ENCODE measurements at places on chromosomes 4 and X.

DNA sequence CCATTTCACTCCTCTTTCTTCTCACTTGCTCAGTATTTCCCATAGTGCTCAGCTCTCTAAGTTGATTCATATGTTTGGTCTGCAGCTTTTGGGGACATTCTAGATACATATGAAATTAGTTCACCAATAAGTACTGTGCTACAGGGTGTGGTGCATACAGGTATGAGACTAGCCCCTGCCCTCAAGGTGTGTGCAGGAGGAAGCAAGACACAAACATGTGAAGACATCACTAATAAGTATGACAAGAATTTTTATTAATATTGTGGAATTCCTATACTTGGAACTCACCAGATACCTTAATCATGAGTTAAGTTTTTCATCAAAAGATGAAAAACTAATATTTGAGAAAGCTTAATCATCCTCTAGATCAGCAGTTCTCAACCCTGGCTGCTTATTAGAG lies 505.2 kb downstream of the ZNF674 start:
- H3K27me3 ChIP-seq, result no peaks in the 10 kb centered on the region
- H3K27ac ChIP-seq, result no peak overlapping the region
- H3K4me3 ChIP-seq, result no peak overlapping the region
- no peak for DNase-seq
- no peaks in the 10 kb centered on the region for H3K4me1 ChIP-seq
- no peaks in the 10 kb centered on the region for H3K36me3 ChIP-seq

DNA sequence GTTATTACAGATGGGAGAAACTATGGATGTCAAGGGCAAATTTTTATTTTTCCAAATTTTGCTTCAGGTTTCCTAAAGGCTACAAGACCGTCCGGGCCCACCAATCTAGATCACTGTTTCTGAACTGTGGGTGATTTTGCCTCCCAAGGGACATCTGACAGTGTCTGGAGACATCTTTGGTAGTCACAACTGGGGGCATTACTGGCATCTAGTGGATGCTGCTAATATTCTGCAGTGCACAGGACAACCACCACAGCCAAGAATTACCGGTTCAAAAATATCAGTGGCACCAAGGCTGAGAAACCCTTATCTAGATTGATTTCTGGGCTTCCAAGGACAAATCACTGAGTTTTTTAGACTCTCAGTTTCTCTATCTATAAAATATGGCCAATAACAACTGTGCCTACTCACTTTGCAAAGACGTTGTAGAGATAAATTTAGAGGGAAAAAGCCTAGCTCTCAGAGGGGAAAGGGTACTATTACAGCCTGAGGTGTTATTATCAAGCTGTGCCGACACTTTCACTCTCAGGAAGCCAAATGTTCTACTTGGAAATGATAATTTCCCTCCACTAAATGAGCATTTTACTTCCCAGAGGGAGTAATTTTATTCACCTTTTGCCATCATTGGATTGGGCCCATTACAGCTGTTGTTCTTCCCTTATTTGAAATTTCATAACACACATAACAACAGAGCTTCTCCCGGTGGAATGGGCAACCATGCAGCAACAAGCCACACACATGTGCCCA lies 442.1 kb downstream of the CENPC start:
- no peak for DNase-seq
- H3K27me3 ChIP-seq, result no peaks in the 10 kb centered on the region
- no peak overlapping the region for H3K4me3 ChIP-seq
- no peaks in the 10 kb centered on the region for H3K36me3 ChIP-seq
- H3K4me1 ChIP-seq, result no peaks in the 10 kb centered on the region

- H3K27me3 ChIP-seq, result no peaks in the 10 kb centered on the region
- H3K4me1 ChIP-seq, result no peaks in the 10 kb centered on the region
- no peaks in the 10 kb centered on the region for H3K36me3 ChIP-seq
- no peak for DNase-seq
Observed at GRCh38 chr4:14143892-14144291, 516.4 kb upstream of the BOD1L1 start.

GRCh38 chrX:19515615-19516105 lies 352 bp upstream of the MAP3K15 start:
- no peak overlapping the region for H3K4me3 ChIP-seq
- no peak for DNase-seq
- no peaks in the 10 kb centered on the region for H3K27me3 ChIP-seq
- no peaks in the 10 kb centered on the region for H3K36me3 ChIP-seq
- no peaks in the 10 kb centered on the region for H3K4me1 ChIP-seq
- no peak overlapping the region for H3K27ac ChIP-seq

- H3K36me3 ChIP-seq, result no peaks in the 10 kb centered on the region
- no peaks in the 10 kb centered on the region for H3K4me1 ChIP-seq
- no peak overlapping the region for H3K4me3 ChIP-seq
- no peak for DNase-seq
Observed at GRCh38 chr4:130510661-130511060, 1414.7 kb downstream of the C4orf33 start.

DNA sequence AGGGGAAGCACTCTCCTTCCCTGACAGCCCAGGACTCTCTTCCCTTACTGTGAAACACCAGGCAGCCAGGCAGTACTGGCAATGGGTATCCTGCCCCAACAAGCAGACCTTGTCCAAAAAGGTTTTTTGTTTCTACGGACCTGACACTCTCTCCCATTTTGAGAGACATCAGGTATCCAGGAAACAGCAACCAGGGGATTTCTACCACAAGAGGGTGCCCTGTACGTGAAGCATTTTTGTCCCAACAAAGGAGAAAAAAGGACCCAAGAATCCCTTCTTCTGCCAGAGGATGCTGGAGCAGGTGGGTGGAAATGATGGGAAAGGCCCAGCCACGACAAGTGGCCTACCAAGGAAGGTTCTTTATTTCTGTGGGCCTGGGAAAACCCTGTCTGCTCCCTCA lies 65.7 kb upstream of the FGF13 start:
- no peaks in the 10 kb centered on the region for H3K4me1 ChIP-seq
- no peak overlapping the region for H3K27ac ChIP-seq
- H3K27me3 ChIP-seq, result no peaks in the 10 kb centered on the region
- no peaks in the 10 kb centered on the region for H3K36me3 ChIP-seq
- no peak for DNase-seq

DNA sequence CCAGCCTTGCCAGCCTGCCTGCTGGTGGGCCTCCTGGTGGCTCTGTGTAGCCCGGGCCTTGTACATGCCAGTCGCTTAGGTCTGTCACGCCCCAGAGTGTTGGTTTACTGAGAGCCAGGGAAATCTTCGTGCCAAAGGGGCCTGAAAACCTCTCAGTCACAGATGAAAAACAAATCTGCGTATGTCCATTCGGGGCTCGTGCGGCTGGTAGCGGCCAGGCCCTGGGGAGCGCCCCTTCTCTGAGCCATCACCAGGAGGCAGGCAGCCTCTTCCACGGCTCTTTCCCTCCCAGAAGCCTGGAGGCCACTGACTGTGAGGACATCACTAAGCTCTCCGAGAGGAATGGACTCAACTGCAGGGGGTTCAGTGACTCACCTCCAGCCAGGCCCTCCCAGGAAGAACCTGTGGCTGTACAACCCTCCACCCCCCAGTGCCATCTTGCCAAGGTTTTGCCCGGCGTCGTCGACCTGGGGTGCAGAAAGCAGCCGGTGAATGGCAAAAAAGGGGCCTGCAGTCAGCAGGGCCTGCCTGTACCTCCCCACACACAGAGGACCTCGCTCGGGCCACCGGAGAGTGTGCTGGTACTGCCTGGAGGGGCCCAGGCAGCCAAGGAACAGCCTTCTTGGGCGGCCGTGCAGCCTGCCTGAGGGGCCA lies 162.2 kb downstream of the BCOR start:
- H3K27ac ChIP-seq, result no peak overlapping the region
- no peak overlapping the region for H3K4me3 ChIP-seq
- no peaks in the 10 kb centered on the region for H3K27me3 ChIP-seq

DNA sequence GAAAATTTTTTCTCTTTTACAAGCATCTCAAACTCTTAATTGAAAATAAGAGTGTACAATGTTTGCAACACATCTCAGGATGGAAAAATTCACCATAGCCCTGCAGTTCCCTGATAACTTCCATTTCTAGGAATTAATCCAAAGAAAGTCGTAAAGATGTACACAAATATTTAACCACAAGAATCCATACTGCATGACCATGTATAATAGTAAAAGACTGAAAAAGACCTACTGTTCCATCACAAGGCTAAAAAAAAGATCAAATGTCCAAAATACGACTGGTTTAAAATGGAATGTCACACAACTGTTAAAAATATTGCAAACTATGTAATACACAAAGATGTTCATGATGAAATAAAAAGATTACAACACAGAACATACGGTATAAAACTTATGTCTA lies 32.1 kb downstream of the HUWE1 start:
- peaks cover 3% of the 10 kb centered on the region for H3K4me1 ChIP-seq
- H3K36me3 ChIP-seq, result peaks cover 43% of the 10 kb centered on the region
- no peak overlapping the region for H3K27ac ChIP-seq
- H3K4me3 ChIP-seq, result no peak overlapping the region

DNA sequence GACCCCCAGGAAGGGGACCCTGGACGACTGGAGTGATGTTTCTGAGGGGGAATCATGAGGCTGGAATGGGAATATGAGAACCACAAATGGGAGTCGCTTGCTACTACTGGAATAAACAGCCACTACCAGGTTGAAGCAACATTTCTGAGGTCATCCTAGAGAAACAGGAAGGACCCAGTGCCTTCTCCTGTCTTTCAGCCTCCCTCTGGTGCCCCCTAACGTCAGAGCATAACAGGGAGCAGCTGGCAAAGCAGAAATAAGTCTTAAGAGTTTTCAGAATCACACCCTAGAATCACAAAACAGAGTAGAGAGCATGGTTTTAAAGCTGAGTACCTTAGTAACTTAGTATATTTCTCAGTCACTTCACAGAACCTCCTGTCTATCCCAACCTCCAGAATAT lies 347.8 kb upstream of the PITX2 start:
- H3K27ac ChIP-seq, result no peak overlapping the region
- H3K4me1 ChIP-seq, result no peaks in the 10 kb centered on the region
- no peaks in the 10 kb centered on the region for H3K27me3 ChIP-seq
- peak; percentile 0 for DNase-seq
- no peak overlapping the region for H3K4me3 ChIP-seq

Data from CD4-positive, CD25-positive, alpha-beta regulatory T cell (primary cell).